RKO (cell line): ENCODE measurements at places on chromosomes 5 and 9.

- DNase-seq, result no peak
These were observed 176.5 kb downstream of the ARL15 start for GRCh38 chr5:54133917-54134316.

DNA sequence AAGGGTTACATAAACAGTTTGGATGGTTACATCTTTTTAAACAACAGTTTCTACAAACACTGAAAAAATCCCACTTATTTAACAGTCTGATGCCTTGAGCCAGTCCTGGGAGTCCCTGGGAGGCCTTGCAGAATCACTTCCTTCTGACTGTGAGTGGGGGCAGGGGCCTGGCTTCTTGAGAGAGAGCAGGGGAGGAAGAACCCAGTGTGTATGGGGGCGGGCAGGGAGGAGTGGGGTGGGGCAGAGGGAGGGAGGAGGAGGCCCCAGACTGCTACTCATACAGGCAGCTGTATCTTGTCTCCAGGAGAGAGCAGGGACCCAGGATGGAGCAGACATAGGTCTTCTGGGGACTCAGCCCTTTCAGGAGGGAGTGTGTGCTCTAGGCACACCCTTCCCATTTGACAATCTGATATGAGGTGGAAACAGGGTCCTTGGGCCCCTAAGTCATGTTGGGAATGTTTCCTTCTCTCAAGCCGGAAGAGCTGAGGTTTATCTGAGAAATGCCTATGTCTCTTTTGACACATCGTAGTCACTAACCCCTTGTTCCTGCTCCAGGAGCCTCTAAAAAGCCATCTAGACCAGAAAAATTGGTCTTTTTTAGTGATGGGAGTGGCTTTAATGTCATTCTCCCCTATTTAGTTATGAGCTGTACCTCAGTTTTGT, 52.8 kb downstream of the IRF1 start:
- DNase-seq, result no peak

DNA sequence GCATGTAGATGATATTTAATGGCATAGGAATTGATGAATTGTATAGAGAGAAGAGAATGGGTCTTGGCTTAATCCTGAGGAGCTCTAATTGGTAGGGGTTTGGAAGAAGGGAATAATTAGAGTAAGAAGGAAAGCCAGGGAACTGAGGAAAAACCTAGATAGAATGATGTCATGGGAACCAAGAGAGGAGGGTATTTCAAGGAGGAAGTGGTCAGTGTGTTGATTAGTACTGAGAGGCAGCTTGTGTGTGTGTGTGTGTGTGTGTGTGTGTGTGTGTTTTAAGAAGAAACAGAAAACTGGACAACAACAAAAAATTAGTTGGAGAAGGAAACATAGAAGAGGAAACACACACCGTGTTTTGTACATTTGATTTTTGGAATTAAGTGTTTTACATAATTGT, 42.8 kb downstream of the MAST4 start:
- DNase-seq, result no peak

DNA sequence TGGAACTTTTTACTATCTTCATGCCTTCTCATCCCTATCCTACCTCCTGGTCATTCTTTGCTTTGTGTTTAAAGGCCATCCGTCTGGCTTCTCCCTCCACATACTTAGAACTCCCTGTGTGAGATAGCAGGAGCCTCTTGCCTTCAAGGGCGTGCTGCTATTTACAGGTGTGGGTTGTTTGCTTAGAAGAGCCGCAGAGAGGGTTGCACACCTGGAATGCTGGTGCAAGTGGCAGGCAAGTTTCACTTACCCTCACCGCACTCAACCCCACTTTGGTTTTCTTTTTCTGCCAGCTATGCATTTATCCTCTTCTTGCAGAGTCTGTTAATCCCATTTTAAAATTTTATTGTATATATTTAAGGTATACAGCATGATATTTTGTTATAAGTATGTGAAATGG, 12.6 kb downstream of the SKP2 start:
- no peak for DNase-seq

DNA sequence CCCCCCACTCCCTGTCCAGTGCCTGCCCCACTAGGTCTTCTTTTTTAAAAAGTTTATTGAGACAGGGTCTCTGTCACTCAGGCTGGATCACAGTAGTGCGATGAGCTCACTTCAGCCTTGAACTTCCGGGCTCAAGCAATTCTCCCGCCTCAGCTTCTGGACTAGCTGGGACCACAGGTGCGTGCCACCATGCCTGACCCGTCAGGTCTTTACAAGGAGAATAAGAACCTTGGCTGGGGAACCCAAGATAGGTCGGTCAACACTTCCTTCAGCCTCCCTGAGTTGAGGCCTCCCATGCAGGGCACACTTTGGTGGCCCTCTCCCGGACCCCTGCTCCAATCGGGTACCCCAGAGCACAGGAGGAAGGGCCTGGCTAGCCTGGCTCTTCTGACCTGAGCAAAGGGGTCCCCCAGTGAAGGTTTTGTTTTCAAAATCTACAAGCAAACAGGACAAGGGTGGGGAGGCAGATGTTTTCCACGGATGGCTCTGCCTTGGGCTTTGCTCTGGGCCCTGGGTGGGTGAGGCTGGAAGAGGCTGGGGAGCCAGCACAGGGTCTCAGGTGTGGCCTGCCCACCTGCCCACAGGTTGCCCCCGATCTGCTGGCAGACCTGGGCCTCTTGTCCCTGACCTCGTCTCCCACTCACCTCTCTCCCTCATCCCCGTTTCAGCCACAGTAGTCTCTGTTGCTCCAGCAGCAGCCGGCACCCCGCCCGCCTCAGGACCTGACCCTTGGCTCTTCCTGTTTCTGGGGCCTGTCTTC, 108.7 kb upstream of the PHYKPL start:
- no peak for DNase-seq
